ENCODE measurements at places on chromosomes 11 and 22. TPM values are rescaled to one million over a fixed set of nuclear protein-coding genes. Genes with fewer than 3 reads are reported as not detected.

DLAT gene
- 46.5 TPM for total RNA-seq

MS4A3 gene
- total RNA-seq = 0.16 TPM

TAF1D gene
- total RNA-seq = 157 TPM

TSSK2 gene
- total RNA-seq = not detected

TNNT3 gene
- total RNA-seq = 2.0 TPM

OR6A2 gene
- 0.47 TPM for total RNA-seq

CBLIF gene
- not detected for total RNA-seq

Data from occipital lobe (tissue), 3 donors.